ENCODE measurements at places on chromosomes 6 and 20.

DNA sequence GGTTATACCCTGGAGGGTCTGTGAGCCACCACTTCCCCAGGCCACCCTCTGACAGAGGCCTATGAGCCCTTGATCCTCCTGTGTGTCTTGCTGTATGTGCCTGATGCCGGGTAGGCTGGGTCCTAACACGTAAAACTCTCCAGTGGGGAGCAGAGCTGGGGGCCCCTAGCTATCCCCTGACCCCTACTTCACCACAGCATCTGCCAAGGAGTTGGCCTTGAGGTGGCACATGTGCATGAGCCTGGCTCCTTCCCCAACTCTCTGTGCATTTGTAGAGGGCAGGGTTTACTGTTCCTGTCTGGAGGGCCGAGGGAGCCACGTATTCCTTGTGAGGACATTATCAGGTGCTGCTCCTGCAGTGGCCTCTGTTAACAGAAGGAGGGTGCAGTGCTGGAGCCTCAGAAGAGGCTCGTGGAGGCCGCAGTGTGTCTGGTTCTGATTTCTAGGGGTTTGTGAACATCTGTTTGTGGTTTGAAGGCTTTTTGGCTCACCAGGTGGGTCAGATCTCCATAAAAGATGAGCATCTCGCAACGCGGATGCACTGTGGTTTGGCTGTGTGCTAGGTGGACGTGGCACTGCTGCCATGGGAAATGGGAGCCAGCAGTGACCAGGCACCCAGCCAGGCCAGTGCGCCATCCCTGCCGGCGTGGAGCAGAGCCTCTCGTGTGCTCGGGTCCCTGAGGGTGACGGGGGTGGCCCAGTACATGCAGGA is 152.1 kb downstream of the DTNBP1 start:
- no peak for DNase-seq

DNA sequence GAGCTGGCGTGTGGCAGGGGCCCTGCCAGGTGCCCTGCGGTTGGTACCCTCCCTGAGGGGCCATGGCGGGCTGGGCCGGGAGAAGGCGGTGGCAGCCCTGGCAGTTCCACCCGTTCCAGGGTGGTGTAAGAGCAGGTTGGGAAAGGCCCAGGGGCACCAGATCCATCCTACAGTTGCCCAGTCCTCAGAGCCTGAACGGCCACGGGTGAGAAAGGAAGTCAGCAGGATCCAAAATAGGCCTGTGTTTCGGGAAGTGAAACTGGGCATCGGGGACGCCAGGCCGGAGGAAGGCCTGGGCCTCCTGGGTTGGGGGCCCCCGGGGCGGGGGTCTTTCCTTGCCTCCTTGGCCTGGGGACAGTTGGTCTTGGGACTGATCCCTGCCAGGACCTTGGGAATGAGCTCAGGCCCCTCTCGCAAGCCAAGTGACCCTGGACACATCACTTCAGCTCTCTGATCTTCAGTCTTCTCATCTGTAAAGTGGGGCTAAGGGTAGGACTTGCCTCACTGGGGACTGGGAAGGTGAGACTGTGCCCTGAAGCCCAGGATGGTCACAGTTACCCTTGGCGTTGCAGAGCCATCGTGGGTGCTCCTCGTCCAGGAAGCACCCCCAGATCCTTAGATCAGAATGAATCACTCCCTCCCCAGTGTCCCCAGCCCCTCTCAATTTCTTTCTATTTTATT is 18.1 kb upstream of the NOL4L start:
- DNase-seq, result no peak

DNA sequence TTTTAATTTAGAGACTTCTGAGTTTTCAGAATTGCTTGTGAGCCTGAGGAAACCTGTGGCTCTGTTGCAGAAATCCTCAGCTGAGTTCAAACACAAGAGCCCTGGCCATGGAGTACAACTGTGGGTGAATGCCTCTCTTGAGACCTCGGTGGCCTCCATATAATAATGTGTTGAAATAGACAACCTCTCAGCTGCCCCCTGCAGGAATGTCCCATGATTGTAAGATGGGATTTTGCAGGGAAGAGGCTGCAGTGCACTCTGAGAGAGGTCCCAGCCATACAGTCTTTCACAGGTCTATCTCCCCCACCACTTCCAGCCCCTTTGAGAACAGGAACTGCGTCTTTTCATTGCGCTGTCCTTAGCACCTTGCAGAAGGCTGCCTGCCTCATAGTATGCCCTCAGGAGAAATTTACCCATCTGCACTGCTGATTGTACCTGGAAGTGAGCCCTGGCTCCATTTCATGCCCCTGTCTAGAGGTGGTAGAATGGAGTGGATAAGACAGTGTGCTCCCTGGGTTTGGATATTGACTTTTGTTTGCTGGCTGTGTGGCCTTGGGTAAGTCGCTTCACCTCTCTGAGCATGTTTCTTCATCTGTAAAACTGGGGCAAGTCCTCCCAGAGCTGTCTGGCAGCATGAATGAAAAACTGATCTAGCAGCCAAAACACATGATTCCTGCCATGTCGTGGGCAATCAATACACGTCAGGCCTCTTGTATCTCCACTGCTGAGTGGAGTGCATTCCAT is 16.8 kb upstream of the CDH22 start:
- peak; percentile 66 for DNase-seq

DNA sequence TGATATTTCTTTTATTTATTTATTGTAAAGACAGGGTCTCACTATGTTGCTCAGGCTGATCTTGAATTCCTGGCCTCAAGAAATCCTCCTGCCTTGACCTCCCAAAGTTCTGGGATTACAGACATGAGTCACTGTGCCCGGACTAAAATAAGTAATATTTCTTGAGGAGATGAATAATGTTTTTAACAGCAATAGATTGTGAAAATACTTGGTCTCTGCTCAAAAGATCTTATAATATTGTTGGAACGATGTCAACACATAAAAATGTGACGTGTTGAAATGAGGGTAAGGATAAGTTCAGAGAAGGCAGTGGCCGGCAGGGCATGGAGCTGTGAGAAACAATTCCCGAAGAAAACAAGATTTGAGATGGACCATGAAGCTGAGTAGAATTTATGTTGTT is 178.7 kb downstream of the GJA1 start:
- DNase-seq, result no peak

- DNase-seq, result no peak
Measured at GRCh38 chr6:111846492-111847409, 26.5 kb downstream of the FYN start.

- no peak for DNase-seq
Measured at GRCh38 chr6:11398451-11399326, 138.9 kb upstream of the TMEM170B start.

DNA sequence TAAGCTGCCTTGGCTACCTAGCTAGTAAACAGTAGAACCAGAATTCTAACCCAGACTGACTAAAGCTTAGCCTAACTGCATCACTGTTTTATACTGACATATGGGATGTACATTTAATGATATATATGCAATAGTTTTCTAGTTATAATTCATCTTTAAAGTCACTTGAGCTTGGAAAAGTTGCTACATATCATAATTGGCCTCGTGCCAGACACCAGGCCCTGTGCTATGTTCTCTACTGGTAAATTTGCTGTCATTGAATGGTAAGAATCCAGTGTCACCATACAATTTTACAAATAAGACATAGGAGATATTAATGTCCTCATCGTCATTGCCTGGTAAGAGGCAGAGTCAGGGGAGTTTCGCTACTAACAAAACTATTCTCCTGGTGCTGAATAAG is 396.8 kb downstream of the CDKAL1 start:
- DNase-seq, result no peak

GRCh38 chr6:158548418-158549161 is 11.3 kb upstream of the TMEM181 start:
- DNase-seq, result no peak

- peak; percentile 66 for DNase-seq
Measured at GRCh38 chr6:112018619-112019416, 35.1 kb upstream of the CCN6 start.

GRCh38 chr20:8244637-8245036 is 112.6 kb downstream of the PLCB1 start:
- peak; percentile 78 for DNase-seq

DNA sequence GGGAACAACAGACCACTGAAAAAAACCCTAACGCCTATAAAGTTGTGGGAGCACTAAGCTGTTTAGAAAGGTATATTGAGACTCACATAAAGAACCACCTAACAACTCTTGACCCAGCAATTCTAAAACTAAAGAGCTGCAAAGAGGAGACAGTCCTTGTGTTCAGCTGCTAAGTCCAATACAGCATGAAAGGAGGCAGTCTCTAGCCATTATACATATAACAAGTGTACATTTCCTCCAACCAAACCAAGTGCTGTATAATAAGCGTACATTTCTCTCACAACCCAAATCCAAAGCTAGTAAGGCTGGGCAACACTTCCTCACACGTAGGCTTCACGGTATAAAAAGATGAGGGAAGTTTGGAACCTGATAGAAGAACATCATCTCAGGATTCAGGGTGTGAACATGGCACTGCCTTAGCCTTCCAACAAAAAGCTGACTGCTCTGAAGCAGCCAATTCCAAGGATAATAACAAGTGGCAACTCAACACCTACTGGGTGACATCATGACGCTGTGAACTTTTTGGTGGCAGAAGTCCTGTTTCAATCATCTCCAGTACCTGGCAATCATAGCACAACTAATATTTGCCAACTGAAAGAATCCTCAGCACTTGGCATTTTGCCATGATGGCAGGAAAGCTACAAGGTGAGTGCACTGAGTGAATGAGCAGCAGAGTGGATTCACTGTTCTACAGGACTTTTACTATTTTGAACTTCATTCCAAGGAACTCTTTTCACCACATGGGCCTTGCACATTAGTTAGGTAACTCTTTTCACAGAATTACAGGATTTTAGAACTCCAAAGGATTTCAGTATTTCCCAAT is 16.6 kb downstream of the TBC1D20 start:
- DNase-seq, result no peak

- DNase-seq, result no peak
Measured at GRCh38 chr20:10478930-10479329, 43.8 kb downstream of the SLX4IP start.

GRCh38 chr6:159301810-159302593 is 132.8 kb downstream of the FNDC1 start:
- no peak for DNase-seq

DNA sequence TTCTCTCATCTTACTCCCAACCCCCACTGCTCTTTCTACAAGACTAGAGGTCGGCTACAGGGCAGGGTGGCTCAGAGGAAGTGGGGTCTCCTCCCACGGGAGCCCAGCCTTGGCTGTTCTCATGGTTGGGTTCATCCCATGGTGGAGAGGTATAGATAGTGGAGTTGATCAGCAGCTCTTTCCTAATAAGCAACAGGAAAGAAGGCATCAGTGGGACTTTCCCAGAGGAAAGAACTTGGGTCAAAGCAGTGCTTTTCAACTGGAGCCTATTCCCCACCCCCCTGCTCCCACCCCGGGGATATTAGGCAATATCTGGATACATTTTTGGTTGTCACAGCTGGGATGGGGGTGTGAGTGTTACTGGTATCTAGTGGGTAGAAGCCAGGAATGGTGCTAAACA is 200.9 kb downstream of the NFATC2 start:
- DNase-seq, result no peak

GRCh38 chr6:165891320-165891719 is 228.3 kb upstream of the PDE10A start:
- no peak for DNase-seq

GRCh38 chr6:112956696-112957535 is 609.8 kb downstream of the RFPL4B start:
- peak; percentile 70 for DNase-seq

- peak; percentile 94 for DNase-seq
Measured at GRCh38 chr20:51360451-51361201, 181.9 kb downstream of the NFATC2 start.

- no peak for DNase-seq
Measured at GRCh38 chr6:47360388-47360787, 50.7 kb upstream of the TNFRSF21 start.

DNA sequence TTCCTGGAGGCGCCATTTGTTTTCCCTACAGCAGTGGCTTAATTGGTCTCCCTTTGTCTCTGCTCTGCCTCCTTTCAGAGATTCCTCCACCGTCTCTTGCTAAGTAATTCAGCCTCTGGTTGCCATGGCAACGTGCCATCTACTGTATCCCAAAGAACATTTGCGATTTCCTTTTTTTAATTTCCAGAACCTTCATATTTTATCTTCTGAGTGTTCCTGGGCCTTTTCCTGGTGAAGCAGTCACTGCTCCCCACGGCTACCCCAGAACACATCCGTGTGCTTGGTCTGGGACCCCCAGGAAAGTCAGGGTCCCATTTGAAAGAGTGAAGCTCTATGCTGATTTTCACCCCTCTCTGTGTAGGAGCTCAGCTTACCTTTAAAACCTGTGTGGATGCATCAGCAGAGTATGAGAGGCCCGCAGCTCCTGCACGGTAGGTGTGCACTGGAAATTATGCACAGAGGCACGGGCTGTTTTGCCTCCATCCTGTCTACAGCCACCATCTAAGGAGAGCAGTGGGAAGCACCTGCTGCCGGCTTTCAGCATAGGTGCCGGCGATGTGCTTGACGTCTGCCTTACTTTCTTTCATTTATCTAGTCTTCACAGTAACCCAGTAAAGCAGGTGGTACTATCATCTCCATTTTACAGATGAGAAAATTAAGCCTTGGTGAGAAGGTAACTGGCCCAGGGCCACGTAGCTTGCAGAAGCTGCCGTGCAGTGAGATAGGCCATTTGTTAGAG is 122.8 kb downstream of the SYCP2 start:
- no peak for DNase-seq

DNA sequence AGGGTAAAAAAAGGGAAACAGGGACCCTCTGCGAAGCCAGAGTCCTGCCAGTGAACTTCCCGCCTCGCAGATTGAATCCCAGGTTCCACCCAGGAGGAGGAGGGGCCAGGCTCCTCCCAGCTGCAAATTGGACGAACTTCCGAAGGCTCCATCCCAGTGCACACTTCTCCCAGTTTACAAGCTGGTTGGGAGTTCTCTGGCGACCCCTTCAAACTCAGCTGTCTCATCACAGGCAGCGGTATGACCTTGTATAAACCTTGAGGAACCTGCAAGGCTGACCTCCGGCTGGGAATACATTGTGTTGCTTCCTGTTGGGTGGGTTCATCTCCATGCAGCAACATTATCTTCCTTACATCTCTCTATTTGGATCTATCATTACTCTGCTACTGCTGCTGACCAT is 962.7 kb downstream of the GRIK2 start:
- no peak for DNase-seq

GRCh38 chr20:6855104-6855503 is 87.6 kb downstream of the BMP2 start:
- DNase-seq, result no peak

GRCh38 chr20:25220810-25221591 is 25.5 kb downstream of the ENTPD6 start:
- DNase-seq, result no peak

DNA sequence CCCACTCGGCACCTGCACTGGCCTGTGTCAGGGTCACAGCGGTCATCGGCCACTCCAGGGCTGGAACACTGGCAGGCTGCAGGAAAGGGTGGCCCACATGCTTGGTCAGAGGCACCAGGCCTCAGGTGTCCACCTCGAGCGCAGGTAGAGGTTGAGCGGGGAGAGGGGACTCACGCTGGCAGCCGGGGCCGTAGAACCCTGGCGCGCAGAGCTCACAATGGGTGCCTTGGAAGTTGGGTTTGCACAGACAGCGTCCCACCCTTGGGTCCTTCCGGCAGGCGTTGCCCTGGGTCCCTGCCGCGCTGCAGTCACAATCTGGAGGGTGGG is 28.9 kb downstream of the LAMA5 start:
- no peak for DNase-seq
